ENCODE measurements at places on chromosomes 7 and 10.

GRCh38 chr10:60728056-60728455 lies 50.2 kb upstream of the CDK1 start:
- DNase-seq = no peak

GRCh38 chr10:48494073-48494472 lies 110.8 kb downstream of the ARHGAP22 start:
- DNase-seq = no peak

DNA sequence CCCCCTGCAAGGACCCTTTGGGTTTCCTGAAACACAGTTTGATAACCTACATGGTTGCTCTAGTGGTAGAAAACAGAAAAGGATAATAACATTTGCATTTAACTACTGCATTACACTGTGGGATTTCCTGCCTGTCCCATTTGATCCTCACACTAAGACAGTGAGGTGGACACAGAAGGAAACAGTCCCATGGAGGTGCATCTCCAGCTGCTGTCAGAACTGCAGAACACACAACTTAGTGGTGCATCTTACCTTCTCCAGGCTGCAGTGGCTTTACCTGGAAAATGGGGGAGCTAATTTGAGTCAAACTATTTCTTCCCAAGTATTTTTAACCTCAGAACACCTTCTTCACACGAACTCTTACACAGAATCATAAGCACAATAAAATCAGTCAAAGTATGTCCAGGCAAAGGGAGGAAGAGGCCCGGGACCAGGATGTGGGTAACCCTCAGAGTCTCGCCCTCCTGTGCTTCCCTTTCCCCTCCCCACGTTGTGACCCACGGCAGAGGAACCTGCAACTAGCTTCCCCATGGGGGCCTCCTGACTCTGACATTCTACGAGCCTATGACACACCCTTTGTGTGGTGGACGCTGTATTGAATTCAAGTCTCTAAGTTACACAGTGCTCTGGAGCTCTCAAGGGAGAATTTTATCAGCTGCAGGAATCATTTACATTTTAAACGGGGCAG lies 33.7 kb downstream of the SCRN1 start:
- DNase-seq = peak; percentile 61

GRCh38 chr10:6384031-6384430 lies 181.3 kb downstream of the PFKFB3 start:
- no peak for DNase-seq

DNA sequence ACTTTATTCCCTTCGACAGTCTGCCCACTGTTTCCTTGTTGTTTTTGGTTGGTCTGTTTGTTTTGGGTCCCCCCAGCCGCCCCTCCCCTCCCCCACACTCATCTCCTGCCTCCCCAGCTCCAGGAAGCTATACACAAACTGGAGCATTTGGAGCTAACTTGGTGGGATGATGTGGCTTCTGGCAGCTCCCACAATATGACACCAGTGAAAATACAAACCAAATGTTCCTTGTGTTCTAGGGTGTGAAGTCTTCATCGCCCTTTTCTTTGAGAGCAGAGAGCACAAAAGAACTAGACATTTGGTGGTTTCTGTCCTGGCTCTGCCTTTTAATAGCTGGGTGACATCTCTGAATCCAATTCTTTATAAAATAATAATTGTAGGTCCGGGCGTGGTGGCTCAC lies 33.8 kb downstream of the CREB5 start:
- DNase-seq = no peak

Measured in GM12865 (cell line).